Psoas muscle (tissue), 8 donors: ENCODE measurements at places on chromosomes 11 and 22. TPM values are rescaled to one million over a fixed set of nuclear protein-coding genes. Genes with fewer than 3 reads are reported as not detected.

- no peak for DNase-seq
Measured at GRCh38 chr11:65416841-65417701, 5.5 kb upstream of the NEAT1 start.

- DNase-seq: no peak
Measured at GRCh38 chr11:121445071-121445768, 6.9 kb upstream of the SORL1 start.

GRCh38 chr11:11022125-11022730, 164.4 kb upstream of the ZBED5 start:
- DNase-seq: no peak

KLHDC7B gene
- not detected for total RNA-seq

TOB2 gene
- total RNA-seq: 55.0 TPM

DNA sequence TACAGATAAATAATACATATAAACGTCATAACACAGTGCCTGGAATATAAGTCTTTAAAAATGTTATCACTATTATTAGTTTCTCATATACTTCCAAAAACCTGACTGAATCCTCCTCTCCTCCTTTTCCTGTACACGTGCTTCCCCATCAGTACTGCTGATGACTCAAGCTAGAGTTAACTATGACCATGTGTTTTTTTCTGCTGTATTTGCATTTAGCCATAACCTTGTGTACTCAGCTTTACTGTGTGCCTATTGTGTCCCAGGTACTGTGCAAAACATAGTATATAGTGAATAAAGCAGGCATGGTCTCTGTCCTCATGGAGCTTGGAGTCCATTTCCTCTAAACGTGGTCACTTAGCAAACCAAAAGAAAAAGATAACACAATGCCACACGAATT, 56.5 kb upstream of the ARHGAP32 start:
- no peak for DNase-seq

OSBP2 gene
- total RNA-seq: 2.9 TPM

GRCh38 chr11:2401436-2401984, 960 bp downstream of the TSSC4 start:
- no peak for DNase-seq

DNA sequence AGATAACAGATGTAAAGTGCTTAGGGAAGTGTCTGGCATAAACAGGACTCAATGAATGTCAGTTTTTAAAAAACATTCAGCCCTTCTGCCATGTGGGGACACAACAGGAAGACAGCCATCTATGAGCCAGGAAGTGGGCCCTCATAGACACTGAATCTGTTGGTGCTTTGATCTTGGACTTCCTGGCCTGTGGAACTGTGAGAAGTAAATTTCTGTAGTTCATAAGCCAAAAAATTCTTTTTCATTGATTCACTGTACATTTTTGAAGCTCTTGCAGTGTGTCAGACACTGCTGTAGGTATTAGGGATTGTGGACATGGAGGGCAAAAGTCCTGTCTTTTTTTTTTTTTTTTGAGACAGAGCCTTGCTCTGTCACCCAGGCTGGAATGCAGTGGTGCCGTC, 188.6 kb downstream of the HIPK3 start:
- DNase-seq: no peak

OR52I1 gene
- not detected for total RNA-seq

DNA sequence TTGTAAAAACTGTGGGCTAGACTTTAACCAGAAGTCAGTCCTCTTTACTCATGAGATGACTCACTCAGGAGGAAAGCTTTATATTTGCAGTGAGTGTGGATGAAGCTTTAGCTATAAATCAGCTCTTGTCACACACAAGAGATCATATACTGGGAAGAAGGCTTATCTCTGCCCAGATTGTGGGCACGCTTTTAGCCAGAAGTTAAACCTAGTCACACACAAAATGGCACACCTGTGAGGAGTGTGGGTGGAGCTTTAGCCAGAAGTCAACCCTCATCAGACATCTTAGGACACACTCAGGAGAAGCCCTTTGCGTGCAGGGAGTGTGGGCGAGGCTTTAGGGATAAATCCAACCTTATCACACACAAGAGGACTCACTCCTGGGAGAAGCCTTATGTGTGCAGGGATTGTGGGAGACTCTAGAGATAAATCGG, 706.9 kb upstream of the LUZP2 start:
- no peak for DNase-seq

GRCh38 chr22:46763051-46763705, 728 bp downstream of the TBC1D22A start:
- DNase-seq: peak; percentile 46
